ENCODE measurements at places on chromosomes 3 and 15.

DNA sequence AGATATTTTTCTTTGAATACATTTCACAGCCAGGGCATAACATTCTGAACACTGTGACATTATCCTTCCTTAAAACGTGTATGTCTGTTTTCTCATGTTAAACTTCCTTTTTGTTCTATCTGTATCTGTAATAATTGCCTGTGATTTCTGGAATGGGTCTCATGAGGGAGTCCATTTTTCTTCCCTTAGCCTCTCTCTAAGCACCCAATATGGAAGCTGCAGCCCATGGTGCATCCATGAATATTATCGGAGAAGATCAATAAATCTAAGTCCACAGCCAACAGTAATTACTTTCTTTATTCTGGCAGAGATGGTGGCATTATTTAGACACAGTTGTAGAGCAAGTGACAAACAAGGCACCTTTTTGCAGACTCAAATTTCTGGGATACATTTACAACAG is 671.1 kb downstream of the TUSC7 start:
- DNase-seq = no peak

- peak; percentile 51 for DNase-seq
Observed at GRCh38 chr15:96599268-96599667, 268.8 kb downstream of the NR2F2 start.

GRCh38 chr3:179175358-179175757 is 27.2 kb downstream of the PIK3CA start:
- no peak for DNase-seq

- DNase-seq = no peak
Observed at GRCh38 chr3:127025456-127025855, 42.5 kb downstream of the PLXNA1 start.

- no peak for DNase-seq
Observed at GRCh38 chr3:67037615-67038014, 39.5 kb downstream of the KBTBD8 start.

DNA sequence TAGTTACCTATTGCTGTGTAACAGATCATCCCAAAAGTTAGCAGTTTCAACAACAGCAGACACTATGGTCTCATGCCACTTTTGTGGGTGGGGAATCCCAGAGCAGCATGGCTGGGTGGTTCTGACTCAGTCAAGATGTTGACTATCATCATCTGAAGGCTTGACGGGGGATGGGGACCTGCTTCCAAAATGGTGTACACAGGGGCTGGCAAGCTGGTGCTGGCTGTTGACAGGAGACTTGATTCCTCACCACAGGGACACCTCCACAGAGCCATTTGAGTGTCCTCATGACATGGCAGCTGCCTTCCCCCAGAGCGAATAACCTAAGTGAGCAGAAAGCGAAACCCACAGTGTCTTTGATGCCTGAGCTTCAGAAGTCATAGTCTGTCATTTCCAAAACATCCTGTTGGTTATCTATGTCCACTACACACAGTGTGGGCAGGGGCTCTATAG is 19.1 kb downstream of the DNAJB8 start:
- no peak for DNase-seq

DNA sequence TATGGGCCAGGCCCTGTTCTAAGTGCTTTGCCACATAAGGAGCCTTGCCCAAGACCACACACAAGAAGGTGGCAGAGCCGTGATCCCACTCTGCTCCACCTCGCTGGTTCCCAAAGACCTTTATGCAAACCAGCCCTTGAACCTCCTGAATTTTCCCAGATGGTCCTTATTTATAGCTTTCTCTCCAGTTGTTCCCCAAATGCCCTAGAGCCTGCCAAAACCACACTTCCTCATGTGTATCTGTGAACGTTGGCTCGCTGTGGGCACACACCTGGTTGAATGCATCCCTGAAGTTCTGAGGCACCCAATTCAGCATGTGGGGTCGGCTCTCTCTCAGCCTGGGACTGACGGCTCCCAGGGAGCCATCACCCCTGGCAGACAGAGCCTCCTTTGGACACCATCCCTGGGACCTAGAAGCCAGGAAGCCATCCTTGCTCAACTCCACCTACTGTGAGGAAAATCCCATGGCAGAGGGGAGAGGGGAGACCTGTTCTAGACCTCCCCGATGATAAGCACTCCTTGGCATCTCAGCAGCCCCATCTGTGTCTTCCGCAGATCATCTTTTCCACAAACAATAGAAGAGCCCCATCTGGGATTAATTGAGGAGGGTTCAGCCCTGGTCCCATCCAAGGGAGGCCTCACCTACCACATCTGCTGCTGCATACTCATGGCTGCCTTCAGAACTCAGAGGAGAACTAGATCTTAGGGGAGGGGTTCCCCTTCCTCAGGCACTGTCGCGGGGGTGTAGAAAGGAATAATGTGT is 42.3 kb upstream of the LIMD1 start:
- DNase-seq = no peak

GRCh38 chr15:45521596-45522327 is 793 bp downstream of the SLC30A4 start:
- DNase-seq = no peak

GRCh38 chr15:79261836-79262235 is 20.7 kb upstream of the ANKRD34C start:
- no peak for DNase-seq

DNA sequence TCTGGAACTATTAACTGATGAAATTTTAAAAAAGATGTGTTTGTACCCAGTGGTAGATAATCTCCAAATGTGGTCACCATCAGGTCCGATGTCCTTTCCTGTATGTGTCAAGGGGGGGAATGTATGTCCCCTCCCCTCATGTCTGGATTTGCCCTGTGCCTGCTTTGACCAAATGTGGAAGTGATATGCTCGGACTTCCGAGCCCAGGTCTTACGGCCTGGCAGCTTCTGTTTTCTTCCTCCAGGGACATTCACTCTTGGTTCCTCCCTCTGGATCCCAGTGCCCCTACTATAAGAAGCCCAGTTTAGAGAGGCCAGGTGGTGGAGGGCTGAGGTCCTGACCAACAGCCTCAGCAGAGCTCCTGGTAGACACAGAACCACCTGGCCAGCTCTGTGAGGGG is 75.5 kb downstream of the CCR1 start:
- DNase-seq = no peak

GRCh38 chr3:47732143-47732542 is 49.5 kb downstream of the SMARCC1 start:
- no peak for DNase-seq

DNA sequence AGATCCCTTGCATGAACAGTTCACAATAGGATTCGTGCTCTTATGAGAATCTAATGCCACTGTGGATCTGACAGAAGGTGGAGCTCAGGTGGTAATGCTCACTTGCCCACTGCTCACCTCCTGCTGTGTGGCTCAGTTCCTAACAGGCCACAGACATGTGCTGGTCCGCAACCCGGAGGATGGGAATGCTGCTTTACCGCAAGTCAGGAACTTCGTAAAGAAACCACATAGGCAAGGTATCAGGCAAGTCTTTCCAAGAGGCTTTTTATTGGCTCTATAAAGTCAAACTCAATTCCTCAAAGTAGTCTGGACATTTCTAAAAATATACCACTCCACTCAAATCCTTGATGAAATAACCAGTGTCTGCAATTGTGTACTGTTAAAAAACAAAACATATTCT is 56.1 kb downstream of the OSTN start:
- DNase-seq = no peak

GRCh38 chr3:101813817-101814440 is 34.9 kb downstream of the NXPE3 start:
- peak; percentile 56 for DNase-seq

DNA sequence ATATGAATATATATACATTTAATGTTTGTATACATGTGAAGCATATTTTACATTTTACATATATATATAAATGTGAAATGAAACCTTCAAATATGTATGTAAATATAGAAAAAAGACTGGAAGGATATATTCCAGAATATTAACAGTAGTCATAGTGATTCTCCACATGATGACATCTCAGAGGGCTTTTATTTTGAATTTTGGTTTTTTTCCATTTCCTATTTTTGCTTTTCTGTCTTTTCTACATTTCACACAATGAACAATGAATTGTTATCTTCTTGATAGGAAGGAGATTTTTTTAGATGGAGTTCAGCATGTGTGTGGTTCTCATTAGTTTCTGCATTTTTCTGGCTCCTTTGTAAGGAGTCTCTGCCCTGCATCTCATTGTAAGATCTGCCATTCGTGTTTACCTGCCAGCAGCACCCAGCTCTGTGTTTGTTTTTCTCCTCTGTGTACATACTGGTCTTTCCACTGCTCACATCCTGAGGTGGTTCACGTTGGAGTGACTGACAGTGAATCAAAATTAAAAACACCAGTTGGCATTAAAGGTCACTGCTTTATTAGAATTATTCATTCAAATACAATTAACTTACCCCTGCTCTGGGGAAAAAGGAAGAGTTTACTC is 425.3 kb upstream of the MDFIC2 start:
- no peak for DNase-seq

GRCh38 chr15:43531018-43531670 is 13.7 kb downstream of the MAP1A start:
- DNase-seq = peak; percentile 30

DNA sequence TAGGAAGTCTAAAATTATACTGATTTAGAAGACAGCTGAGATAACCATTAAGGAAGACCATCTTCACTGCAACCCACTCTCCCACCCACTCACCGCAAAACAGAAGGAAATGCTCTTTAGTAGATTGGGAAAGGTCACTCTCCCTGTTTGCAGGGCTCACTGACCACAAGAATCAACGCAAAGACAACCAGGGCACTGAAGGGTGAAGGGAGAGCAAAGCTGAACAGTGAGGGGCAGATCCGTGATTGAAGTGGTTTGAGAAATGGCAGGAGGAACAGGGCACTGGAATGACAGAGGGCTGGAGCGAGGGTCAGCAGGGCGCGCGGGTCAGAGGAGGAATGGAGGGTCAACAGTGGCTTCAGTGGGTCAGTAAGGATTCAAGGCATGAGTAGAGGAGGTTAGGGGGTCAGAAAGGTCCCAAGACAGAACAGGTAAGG is 520 bp downstream of the MESD start:
- peak; percentile 63 for DNase-seq

DNA sequence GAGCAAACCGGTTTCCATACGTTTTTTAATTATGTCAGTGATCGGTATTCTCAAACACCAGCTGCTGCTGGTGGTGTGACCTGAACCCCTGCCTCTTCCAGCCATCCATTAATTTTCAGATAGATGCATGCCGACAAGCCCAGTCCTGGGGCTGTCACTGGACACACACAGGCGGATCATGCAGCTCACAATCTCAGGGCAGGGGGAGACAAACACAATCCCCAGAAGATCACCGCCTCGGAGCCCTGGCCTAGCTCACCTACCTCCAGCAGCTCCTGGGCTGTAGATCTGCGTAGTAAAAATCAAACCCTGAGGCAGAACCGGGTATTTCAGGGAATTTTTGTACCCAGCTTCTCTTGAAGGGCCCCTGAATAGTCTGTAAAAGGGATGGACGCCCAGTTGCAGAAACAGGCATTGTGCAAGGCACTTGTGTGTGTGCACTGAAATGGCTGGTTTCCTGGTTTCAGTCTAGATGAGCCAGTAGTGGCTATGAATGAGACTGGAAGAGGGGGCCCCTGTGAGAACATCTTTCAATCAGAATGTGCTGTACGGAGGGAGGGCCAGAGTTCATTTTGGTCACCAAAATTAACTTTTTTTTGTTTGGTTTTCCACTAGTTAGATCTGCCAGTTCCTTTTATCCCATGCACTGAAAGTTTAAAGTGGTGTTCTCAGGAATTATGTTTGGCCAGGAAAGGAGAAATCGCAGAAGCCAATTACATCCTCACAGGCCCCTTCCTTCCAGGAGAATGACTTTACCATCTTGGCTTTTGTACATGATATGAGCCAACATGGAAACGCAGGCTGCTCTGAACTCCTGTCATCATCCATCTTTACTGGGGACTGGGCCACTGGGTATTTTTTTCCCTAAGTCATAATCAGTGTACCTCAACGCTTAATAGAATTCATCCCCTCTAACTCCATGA is 55.0 kb upstream of the RPL32 start:
- DNase-seq = no peak

- no peak for DNase-seq
Observed at GRCh38 chr3:31659246-31659645, 126.5 kb downstream of the STT3B start.

- no peak for DNase-seq
Observed at GRCh38 chr3:115825046-115825445, 201.7 kb downstream of the GAP43 start.

DNA sequence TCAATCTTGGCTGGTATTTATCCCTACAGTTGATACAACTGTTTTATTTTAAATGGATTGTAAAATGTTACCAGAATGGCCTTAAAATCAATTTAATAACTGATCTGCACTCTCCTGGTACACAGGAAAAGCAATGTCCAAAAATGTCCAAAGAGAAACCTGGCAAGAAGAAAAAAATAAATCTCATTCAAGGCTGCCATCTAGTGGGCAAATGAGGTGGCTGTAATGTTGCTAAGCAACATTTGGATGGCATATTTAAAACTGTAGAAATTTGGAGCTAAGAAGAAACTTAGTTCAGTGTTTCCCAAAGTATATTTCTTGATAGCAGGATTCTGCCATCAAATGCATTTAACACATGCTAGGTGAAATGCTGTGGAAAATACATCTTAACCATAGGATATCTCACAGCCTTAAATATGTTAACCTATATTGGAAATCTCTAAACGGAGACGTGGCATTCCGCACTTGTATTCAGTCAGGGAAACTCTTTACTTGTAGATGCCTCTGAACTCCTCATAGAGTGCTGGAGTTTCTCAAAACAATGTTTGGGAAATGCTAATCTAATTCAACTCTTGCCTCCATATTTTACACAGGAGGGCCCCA is 216.8 kb downstream of the ERC2 start:
- peak; percentile 94 for DNase-seq

DNA sequence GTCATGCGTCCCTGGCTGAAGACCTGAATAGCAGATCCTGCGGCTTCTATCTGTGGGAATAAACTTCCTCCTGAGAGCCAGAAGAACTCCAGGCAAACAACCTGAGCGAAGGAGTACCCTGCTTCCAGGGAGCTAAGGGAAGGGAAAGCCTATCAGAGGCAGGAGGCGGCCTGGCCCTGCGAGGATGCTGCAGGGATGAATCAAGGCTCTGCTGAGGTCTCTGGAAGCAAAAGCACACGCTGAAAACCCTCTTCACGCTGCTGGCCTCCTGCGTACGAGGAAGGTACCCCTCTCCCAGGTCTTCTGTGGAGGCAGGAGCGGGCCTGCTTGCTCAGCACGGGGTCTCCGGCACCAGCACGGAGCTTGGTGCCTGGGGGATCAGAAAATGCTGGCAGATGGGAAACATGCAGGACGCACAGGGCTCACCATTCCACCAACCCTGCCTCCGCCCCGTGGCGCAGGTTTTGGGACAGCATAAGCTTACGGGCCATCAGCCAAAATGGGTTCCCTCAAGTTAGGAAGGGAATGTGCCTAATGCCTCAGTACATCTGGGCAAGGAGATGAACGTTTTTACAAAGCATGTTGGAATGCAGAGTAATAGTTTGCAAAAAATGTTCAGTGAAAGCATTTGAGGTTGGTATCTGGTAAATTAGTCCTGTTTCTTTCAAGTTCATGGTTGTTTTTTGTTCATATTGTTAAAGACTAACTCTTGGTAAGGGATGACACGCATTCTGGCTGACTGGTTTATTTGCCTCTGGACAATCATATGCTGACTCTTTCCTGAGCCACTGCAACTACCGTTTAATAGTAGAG is 72.3 kb downstream of the CHSY1 start:
- DNase-seq = no peak

GRCh38 chr3:134076851-134077250 is 47.1 kb upstream of the SLCO2A1 start:
- DNase-seq = no peak

GRCh38 chr3:37945156-37945806 is 45.3 kb upstream of the VILL start:
- no peak for DNase-seq

- DNase-seq = no peak
Observed at GRCh38 chr3:158103081-158103886, 2.9 kb downstream of the SHOX2 start.

- DNase-seq = peak; percentile 87
Observed at GRCh38 chr15:32029862-32030781, at the start of gene CHRNA7. Gene CHRNA7 (plus strand): TSS chr15:32030515. CDS start chr15:32030595, 80 bp downstream.
